ENCODE measurements at places on chromosomes 7 and 10.

- no peak for DNase-seq
Measured at GRCh38 chr7:103803631-103804030, 185.8 kb downstream of the RELN start.

- DNase-seq = no peak
Measured at GRCh38 chr10:132645247-132645530, 107.6 kb downstream of the INPP5A start.

GRCh38 chr7:66669088-66669487 is 40.4 kb downstream of the KCTD7 start:
- DNase-seq = no peak

DNA sequence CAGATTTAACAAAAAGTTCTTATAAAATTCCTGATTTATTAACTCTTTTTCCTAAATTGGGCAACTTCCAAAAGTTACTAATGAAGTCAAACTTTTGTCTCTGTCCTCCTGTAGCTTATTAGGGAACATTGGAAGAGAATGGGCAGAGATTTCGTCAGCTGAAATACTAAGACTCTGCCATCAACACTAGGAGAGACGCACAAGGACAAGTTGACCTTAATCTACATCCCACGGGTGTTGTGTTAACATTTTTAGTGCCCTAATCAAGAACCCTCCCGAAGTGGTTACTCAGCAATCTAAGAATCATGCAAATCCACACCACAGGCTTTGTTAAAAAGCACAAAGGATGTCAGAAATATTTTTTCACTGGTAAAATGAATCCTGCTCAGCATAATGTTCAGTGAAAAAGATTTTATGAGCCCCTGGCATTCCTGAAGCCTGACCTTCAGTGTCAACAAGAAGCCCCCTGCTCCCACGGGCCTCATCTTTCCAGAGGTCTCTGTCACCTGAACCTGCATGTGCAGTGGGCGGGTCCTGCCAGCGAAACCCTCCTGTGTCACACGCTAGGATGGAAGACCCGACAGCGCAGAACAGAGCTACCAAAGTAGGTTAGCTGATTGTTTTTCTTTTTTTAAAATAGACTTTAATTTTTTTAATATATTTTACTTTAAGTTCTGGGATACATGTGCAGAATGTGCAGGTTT is 70.6 kb upstream of the AKR1E2 start:
- no peak for DNase-seq

DNA sequence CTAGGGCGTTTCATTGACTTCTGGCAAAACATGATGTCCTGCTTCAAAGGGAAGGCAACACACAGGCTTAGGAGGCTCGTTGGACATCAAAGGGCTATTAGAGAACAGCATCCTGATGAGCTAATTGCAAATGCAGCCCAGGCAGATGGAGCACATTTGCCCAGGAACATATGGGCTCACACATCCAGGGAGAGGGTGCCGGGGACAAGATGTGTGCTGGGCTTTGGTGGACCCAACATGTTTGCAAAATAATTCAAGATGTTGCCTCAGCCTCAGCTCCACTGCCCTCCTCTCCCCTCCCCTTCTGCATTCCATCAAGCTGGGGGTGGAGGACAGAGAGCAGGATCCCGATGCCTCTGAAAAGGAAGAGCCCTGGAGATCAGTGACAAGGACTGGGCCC is 217.1 kb upstream of the ZMIZ1 start:
- DNase-seq = peak; percentile 67

DNA sequence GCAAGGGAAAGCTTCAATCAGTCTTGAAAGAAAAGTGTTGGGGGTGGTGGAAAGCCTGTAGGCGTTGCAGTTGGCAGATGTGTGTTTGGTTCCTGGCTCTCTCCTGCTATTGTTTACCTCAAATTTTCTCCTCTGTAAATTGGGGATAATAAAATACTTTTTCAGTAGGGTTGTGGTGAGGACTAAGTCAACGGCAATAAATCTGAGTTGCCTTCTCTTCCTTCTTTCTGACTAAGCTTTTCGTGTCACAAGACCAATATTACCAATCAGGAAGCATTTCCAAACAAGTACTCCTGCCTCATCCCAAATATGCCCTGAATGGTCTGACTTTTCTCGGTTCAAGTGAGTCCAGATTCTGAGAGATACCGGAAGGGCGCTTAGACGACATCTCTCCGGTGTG is 54.0 kb downstream of the CREB5 start:
- no peak for DNase-seq

GRCh38 chr7:116348346-116348745 is 138.0 kb downstream of the TES start:
- peak; percentile 29 for DNase-seq

DNA sequence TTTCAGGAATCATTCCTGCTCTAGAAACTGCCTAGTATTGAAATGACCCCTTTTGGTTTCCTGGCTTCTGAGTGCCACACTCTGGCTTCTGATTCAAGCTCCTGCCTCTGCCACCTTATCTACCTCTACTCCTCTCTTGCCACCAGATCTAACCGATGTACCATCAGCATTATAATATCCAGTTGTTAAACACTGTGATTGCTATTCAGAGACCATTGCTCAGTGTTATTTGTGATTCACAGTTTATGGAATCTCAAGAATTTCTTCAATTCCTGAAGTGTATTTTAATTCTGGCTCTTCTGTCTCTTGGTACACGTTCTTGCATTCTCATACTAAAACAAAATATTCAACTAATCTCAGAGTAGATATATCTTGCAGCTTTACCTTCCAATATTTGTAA is 88.7 kb downstream of the DYNC1I1 start:
- peak; percentile 32 for DNase-seq

GRCh38 chr7:3289996-3290395 is 11.1 kb upstream of the SDK1 start:
- DNase-seq = no peak

DNA sequence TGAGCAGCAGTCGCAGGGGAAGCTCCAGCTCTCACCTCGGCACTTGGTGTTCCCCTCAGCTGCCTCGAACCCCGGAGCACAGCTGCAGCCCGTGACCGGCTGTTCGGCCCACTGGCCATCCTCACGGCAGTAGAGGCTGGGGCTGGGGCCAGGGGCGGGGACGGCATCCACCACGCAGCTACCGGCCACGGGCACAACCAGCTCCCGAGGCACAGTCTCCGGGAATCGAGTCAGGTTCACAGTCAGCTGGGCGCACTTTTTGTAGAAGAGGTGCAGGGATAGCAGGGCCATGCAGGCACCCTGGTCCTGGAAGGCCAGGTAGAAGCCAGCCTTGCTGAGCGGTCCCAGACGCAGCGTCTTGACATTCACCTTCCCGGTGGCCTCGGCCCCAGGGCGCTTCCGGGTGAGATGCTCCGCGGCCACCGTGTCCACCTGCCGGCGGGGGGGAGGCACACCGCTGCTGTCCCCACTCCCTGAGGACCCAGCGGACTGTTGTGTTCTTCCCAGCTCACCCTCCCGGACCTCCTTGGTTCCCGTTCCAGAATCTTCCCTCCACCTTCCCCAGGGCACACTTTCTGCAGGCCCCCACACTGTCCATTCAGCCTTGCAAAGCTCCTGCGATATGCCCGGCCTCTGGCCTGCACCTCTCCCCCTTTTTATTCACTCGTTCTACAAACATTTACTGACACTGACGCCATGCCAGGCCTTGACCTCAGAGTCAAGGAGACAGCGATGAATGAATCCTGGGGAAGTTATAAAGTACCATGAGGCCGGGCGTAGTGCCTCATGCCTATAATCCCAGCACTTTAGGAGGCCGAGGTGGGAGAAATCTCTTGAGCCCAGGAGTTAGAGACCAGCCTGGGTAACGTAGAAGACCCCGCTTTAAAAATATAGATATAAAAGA is 4.8 kb downstream of the EPHB4 start:
- no peak for DNase-seq

- no peak for DNase-seq
Measured at GRCh38 chr10:100895346-100895745, 17.4 kb upstream of the SLF2 start.

- no peak for DNase-seq
Measured at GRCh38 chr10:123096452-123096851, 39.3 kb upstream of the HMX3 start.

DNA sequence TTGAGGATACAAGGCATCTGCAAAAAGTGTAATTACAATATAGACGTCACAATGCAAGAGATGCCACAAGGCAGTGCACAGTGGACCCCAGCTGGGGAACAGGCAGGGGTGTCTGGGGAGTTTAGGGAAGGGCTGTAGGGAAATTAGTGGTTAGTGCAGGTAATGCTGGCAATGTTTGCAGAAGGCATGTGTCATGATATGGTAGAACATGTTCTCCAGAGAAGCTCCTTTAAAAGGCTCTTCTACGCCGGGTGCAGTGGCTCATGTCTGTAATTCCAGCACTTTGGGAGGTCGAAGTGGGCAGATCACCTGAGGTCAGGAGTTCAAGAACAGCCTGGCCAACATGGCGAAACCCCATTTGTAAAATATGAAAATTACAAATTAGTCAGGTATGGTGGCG is 98.0 kb downstream of the JCAD start:
- DNase-seq = no peak

DNA sequence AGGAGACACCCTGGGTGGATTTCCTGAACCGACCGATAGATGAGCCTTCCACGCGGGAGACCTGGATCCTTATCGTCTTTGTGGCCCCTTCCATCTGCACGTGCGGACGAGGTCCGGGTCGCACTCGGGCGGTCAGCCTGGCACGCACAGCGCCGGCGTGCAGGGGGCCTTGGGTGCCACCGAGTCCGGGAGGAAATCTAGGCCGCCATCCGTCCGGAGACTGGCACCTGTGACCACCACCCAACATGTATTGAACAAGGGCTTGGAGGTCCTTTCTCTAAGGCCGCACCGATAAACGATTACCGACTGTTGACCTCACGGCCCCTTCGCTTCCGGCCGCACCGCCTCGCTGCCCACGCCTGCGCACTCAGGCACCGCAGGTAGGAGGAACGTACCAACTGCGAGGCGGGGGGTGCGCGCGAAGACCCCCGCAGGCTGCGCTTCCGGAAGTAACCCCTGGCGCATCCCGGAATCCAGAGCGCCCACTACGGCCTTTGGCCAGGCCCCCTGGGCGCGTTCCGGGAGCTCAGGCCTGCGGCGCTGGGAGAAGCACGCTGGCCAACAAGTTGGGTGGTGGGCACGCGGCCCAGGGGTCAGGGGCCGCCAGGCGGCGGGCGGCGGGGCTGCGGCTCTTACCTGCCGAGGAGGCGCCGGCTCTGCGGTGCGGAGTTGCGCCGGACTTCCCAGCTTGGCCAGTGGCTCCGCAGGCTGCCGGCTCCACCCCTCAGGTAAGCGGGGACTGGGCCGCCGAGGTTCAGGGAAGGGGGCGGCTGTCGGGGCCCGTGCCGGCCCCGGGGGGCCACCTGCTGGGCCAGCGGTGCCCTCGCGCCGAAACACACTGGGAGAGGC is at the start of the genes ACTR3C and LRRC61:
Gene ACTR3C, minus strand, starts transcription at position 713 of the 849 bp plus-strand sequence. CDS start 28,249 bp downstream, outside the sequence.
Gene LRRC61, plus strand, starts transcription at position 523 of the 849 bp plus-strand sequence. CDS start 13,507 bp downstream, outside the sequence.
- no peak for DNase-seq
